Activated CD8-positive, alpha-beta memory T cell treated with anti-CD3 and anti-CD28 coated beads for 48 hours (primary cell): ENCODE measurements at places on chromosomes 7 and 10.

DNA sequence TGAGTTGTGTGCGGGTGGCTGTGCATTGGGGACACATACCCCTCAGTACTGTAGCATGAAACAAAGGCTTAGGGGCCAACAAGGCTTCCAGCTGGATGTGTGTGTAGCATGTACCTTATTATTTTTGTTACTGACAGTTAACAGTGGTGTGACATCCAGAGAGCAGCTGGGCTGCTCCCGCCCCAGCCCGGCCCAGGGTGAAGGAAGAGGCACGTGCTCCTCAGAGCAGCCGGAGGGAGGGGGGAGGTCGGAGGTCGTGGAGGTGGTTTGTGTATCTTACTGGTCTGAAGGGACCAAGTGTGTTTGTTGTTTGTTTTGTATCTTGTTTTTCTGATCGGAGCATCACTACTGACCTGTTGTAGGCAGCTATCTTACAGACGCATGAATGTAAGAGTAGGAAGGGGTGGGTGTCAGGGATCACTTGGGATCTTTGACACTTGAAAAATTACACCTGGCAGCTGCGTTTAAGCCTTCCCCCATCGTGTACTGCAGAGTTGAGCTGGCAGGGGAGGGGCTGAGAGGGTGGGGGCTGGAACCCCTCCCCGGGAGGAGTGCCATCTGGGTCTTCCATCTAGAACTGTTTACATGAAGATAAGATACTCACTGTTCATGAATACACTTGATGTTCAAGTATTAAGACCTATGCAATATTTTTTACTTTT lies 1.8 kb downstream of the DDIT4 start:
- DNase-seq = no peak

- no peak for DNase-seq
These were observed 103.4 kb downstream of the PRTFDC1 start for GRCh38 chr10:24849051-24849450.

- DNase-seq = no peak
These were observed 56.9 kb downstream of the ABI1 start for GRCh38 chr10:26803849-26804248.

DNA sequence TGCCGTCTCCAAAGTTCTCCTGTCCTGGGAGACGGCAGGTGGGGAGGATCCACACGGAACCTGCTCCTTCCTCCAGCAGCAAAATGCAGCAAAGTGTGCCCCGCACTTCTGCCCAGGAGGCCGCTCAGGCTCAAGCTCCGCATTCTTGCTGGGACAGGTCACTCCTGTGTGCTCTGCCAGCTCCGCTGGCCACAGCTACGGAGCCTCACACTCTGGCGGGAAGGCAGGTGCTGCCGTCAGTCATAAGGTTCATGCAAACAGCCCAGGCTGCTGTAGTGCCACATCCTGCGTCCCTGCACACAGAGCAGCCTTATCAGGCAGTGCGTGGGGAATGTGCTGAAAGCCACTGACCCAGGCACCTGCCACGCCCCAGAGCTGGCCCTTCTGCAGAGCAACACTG lies 22.4 kb downstream of the ADGRA1 start:
- DNase-seq = no peak

GRCh38 chr7:102991540-102992214 lies 78.9 kb downstream of the LRRC17 start:
- no peak for DNase-seq

- no peak for DNase-seq
These were observed 75.5 kb upstream of the RET start for GRCh38 chr10:43001427-43001795.

GRCh38 chr7:80230327-80230726 lies 95.7 kb downstream of the GNAI1 start:
- no peak for DNase-seq

DNA sequence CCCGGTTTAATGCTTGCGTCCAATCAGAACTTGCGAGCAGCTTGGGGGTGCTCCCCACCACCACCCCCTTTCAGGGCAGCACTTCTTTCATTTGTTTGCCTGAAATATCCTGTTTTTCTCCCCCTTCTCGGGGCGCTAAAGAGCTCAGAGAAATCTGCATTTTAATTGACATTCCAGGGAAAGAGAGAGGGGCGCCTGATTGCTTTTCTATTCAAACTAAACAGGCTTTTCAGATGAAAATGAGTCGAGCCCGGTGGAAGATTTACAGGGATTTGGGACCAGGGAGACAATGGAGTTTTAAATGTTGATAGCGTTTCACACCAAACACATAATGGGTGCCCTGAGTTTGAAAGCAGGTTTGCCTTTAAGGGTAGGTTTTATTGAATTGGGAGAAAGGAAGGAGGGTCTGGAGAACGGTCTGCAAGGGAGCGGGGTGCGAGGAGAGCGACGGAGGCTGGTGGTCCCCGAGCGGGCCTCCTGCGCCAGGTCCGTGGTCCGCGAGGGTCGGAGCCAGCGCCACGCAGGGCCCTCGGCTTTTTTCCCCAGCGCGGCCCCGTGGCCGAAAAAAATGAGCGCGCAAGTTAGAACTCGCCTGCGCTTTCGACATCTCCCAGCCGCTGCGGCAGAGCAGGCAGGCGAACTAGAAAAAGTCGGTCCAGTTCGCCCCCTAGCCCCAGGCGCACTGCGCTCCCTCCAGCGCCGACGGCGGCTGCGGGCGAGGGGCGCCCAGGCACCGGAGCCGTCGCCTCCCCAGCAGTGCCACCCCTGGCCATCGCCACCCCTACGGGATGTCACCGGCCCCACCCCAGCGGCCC lies 1.3 kb downstream of the FGFR2 start:
- no peak for DNase-seq

- no peak for DNase-seq
These were observed 2.4 kb downstream of the HABP2 start for GRCh38 chr10:113555245-113555644.

DNA sequence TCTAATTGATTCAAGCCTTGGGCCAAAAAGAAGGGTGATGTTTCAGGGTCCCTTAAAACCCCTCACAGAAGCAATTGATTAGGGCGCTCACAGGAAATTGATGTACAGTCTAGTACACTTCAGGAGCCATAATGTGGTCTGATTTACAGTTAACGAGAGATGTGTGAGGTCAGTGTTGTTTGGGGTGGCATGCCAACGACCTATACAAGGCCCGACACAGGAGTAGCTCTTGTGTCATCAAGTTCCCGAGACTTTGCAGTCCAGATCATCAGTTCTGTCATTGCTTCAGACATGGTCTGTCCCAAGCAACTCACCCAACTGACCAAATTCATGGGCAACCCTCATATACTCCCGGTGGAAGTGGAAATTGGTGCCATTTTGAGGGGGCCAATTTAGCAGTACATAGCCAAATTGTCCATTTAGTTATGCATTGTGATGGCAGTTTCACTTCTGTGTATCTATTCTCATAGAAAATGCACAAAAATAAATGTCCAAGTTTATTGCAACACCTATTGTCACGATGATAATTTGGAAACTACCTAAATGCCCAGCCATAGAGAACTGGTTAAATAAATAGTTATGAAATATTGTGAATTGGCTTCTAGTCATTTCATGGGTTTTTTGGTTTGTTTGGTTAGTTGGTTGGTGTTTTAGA lies 18.0 kb upstream of the ARID5B start:
- DNase-seq = no peak

DNA sequence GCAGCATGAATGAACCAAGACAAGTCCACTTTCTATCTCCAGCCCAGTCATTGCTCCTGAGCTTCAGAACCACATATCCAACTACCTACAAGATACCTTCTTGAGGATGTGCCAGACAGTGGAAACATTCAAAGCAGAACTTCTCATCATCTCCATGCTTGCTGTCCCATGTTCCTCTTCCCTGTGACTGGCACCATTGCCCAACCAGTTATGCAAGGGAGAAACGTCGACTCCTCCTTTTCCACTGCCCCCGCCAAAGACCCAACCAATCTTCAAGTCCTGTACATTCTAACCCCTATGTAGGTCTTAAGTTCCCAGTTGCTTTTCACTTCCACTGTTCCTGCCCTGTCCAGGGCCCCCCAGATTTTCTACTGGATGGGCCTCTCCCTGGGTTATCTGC lies 225.7 kb downstream of the RPS24 start:
- no peak for DNase-seq
